ENCODE measurements at places on chromosomes 7 and 10.

GRCh38 chr10:10818082-10818481 lies 199.6 kb upstream of the CELF2 start:
- no peak for DNase-seq

- DNase-seq = no peak
Observed at GRCh38 chr10:71780719-71781118, 7.4 kb upstream of the VSIR start.

GRCh38 chr10:121102706-121103105 lies 251.5 kb downstream of the WDR11 start:
- DNase-seq = no peak

- DNase-seq = no peak
Observed at GRCh38 chr7:6691609-6692106, 15.1 kb downstream of the ZNF12 start.

DNA sequence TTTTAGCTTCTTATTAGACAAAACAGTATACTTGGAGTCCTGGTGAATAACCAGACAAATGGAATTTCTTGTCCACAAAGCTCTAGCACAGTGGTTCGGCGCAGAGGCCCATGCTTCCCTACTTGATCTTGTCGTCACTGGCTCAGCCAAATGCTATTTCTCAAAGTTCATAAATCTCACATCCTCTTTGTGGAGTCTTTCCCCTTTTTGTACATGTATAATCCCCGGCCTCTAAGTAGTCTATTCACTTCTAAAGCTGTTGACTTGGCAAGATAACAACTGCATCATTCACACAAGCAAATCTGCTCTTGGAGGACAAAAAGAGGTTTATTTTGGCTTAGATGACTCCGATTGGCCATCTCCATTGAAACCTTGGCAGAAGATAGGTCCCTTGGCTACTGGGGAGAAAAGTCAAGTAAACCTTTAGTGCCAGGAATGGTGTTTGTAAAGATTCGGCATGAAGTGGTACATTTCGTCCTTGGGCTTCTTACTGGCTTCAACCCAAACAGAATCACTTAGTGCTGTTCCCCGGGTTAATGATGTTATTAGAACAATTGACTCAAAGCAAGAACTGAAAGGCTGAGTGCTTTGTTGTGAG lies 5.1 kb upstream of the AKR1E2 start:
- no peak for DNase-seq

GRCh38 chr10:94251568-94251967 lies 111.2 kb downstream of the NOC3L start:
- DNase-seq = no peak

DNA sequence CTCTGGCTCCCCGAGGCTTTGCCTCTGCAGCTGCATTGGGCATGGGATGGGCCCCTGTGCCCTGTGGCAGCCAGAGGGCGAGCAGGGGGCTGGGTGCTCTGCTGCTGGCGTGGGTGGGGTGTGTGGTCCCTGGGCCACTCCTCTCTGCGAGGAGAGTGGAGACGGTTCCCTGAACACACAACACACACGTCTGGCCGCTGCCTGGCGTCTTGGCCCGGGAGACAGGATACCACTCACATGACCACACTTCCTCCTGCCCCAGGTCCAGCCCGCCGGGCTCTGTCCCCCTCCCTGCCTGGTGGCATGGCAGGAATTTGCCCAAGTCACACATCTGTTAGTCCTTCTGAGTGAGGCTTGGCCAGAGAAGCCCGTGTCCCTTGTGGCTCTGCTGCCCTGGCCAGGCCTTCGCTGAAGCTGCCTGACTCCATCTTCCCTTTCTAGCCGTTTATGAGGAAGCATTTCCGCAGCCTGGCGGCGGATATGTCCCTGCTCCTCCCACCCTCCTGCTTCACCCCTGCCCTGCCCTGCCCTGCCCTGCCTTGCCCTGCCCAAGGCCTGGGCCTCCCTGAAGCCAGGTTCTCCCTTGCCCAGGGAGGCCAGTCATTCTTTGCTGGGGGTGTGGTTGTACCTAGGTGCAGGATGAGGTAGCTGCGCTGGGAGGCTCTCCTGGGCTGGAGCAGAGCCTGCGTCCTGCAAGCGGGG lies 3.0 kb downstream of the BRI3 start:
- DNase-seq = no peak

DNA sequence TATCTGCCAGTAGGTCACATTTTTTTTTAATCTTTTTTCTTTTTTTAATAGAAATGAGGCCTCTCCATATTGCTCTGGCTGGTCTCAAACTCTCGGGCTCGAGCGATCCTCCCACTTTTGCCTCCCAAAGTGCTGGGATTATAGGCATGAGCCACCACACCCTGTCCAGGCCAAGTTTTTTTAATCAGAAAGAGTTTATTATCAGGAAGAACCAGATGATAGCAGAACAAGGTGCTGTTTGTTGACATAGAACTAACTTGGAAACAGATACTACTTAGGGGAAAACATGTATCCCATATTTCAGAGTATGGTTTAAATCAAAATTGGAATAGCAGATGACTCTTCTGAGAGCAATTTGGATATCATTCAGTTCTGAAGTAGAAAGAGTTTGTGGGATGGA lies 118.6 kb downstream of the NRF1 start:
- DNase-seq = no peak

GRCh38 chr7:143147070-143147469 lies 15.2 kb downstream of the PIP start:
- DNase-seq = no peak
